Cerebellum (tissue), 4 donors: ENCODE measurements at places on chromosomes 2 and 18. TPM values are rescaled to one million over a fixed set of nuclear protein-coding genes. Genes with fewer than 3 reads are reported as not detected.

DNA sequence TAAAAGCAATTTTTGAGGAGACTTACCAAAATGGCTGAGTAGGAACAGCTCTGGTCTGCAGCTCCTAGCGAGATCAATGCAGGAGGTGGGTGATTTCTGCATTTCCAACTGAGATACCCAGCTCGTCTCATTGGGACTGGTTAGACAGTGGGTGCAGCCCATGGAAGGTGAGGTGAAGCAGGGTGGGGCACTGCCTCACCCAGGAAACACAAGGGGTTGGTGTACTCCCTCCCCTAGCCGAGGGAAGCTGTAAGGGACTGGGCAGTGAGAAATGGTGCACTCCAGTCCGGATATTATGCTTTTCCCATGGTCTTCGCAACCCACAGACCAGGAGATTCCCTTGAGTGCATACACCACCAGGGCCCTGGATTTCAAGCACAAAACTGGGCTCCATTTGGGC, 419.0 kb downstream of the NUP35 start:
- no peak for DNase-seq

DNA sequence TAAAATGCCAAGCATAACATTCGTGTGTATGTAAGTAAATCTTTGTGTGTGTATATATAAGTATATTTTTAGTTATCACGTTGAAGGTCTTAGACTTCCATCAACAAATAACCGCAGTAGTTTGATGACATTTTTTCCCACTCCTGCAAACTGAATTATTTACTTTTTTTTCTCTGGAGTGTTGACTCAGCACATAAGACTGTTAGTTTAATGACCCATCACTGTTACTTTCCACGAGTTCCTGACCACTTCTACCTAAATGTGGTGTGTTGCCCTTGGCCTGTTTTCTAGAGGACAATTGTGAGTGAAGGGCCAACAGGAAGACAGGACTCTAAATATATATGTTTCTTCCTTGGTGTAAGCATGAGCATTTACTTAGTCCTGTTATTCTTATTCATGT, 71.3 kb upstream of the TXNDC2 start:
- DNase-seq, result no peak

DNA sequence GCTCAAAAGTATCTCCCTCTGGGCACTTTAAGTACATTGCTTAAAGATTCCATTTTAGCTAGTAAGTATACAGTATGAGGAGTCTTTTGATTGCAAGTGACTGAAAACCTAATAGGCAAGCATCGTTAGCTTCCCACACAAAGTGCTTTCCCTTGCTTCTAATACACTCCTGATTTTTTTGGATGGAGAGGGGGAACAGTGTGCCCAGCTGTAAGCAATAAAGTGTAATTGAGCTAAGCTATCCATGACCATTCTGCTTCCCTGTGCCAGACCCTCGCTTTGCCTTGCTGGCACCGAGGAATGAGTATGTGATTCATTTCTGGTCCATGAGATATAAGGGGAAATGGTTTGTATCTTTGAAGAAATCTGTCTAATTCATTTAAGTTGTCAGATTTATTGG, 3.8 kb upstream of the ZNF24 start:
- DNase-seq, result no peak

DNA sequence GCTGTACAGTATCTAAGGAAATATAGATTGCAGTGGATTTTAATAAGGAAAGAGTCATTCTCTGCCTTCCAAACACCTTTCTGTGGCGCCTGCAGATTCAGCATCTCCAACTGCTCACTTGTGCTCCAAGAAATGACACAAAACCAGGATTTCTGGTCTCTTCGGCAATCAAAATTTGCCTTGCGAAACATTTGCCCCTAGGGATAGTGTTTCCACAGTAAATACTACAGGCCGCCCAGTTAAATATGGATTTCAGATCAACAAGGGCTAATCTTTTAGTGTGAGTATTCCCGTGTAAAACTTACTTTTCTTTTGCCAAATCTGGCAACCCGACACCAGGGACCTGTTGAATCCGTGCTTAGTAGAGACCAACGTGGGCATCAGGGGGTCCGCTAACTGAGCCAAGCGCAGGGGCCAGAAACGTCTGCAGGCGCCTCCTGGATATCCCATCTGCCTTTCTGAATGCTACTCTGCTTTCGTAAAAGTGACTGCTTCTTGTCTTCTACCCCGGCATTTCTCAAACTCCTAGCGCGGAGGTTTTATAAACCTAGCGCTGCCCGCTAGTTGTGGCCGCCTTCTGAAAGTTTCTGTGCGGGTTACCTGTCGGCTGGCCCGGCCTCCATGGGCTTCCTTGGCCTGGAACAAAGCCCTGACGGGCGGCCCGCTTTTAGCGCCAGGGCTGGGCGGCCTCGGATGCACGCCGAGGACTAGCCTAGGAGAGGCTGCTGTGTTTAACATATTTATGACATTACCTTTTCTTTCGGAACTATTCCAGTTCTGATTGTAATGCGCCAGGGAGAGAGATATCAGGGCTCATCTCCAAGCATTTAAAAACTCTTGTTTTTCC, 2.5 kb downstream of the CYP1B1 start:
- DNase-seq, result no peak

DNA sequence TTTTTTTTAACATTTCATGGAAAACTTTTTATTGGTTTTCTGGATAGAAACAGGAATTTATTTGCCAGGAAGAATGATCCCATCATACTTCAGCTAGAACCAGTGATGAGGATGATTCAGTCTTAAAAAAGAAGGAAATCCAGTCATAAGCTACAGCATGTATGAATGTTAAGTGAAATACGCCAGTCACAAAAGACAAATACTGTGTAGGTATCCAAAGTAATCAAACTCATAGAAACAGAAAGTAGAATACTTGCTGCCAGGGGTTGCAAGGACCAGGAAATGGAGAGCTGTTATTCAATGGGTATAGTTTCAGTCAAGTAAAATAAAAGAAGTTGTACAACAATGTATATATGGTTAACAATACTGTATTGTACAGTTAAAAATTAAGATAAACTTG, 21.3 kb downstream of the PSME4 start:
- DNase-seq, result no peak

GRCh38 chr2:43537137-43537536, 58.7 kb downstream of the THADA start:
- DNase-seq, result no peak

- no peak for DNase-seq
These were observed 273.3 kb downstream of the GLI2 start for GRCh38 chr2:121008975-121009374.

DNA sequence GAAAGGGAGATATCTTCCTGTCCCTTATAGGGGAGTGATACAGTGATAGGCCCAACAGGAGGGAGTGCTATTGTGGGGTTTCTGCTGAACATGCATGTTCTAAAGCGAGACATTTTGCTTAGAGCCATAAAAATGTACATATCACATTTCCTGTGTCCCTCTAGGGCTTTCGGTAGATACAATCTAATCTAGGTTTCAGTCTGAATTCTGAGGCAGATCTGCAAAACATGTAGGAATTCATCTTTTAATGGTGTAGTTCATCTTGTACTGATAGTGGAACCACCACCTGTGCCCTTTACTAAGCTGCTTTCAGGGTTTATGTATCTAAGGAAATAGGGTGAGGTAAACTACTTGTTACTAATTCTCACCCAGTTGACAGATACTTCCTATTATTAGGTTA, 73.8 kb downstream of the SPTBN1 start:
- no peak for DNase-seq

GRCh38 chr18:51561821-51562220, 364.3 kb upstream of the MEX3C start:
- DNase-seq, result no peak

- no peak for DNase-seq
These were observed 60.5 kb downstream of the BMPR2 start for GRCh38 chr2:202436626-202437025.

GRCh38 chr2:227765788-227766372, 20.2 kb downstream of the SCYGR8 start:
- no peak for DNase-seq

GRCh38 chr2:62265106-62265505, 69.2 kb downstream of the B3GNT2 start:
- no peak for DNase-seq

DNA sequence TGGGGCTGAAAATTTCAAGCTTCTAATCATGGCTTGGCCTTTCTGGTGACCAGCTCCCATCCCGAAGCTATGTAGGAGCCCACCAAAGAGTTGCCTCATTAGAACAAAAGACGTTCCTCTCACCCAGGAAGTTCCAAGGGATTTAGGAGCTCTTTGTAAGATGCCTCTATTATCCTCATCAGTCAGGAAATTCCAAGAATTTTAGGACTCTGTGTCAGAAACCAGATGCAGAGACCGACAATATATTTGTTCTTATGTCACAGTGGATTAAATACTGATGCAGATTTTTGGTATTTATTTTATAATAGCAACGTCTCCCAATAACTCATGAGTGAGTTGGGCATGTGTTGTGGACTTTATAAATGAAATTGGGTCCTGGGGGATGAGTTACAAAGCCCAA, 91.8 kb upstream of the SKOR2 start:
- no peak for DNase-seq

- DNase-seq, result no peak
These were observed 236.0 kb downstream of the DOK6 start for GRCh38 chr18:69636529-69637301.

DNA sequence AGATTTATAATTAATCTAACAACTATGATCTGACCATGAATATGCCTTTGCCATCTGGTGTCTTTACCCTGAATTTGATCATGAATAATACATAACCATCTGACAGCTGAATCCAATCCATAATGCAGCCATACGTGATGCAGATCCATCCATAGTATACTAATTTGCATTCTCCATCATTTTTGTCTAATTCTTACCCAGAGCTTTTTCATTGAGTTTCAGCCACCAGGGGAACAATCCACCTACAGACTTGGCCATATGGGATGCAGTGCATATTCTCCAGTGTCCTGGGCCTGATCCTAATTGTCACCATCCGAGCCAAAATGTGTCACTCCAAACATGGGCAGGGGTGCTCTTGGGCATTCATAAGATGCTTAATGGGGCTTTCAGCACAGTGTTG, 227.2 kb upstream of the CRIM1 start:
- DNase-seq, result no peak

GRCh38 chr2:218570850-218571249, 2.2 kb downstream of the CNOT9 start:
- DNase-seq, result no peak

GRCh38 chr2:238166391-238167343, 7.9 kb downstream of the ERFE start:
- no peak for DNase-seq

DNA sequence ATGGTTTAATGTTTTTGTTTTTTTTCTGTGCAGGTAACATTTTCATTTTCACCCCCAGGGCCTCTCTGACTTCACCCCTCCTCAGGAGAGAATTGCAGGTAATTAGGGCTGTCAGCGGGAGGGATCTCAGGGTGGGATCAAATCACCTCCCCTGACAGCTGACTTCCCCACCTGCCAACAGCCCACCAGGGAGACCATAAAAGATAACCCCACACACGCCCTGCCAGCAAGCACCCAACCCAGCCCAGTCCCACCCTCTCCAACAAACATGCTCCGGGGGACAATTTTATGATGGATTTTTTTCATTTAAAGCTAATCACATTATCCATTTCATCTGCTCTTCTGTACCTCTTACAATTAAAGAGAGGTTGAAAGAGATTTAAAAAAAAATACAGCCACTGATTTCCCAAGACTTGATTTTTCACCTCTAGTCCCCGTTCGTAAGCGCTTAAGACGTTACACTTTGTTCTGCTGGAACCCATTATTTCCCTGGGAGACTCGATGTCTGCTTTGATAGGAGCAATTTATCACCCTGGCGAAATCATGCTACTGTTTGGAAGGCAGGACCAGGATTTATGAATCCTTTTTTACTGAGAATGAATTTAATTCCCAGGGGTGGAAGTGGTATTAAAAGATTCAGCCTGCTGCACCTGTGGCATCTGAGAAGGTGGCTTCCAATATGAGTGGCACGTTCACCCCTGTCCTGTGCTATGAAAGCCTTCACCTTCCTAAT, 232.9 kb upstream of the ID2 start:
- no peak for DNase-seq

DNA sequence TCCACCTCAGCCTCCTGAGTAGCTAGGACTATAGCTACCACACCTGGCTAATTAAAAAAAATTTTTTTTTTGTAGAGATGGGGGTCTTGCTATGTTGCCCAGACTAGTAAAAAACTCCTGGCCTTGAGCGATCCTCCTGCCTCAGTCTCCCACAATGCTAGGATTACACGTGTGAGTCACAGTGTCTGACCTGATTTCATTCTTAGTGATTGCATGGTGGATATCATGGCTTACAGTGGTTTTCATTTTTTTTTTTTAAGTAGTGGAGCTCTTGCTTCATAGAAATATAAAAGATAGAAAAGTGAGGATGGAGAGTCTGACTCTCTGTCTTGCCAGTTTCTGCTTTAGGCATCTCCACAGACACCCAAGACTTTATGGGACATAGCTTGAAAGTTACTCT, 83.6 kb downstream of the CDC42EP3 start:
- DNase-seq, result no peak

GRCh38 chr2:108492364-108492763, 41.9 kb upstream of the LIMS1 start:
- no peak for DNase-seq

DNA sequence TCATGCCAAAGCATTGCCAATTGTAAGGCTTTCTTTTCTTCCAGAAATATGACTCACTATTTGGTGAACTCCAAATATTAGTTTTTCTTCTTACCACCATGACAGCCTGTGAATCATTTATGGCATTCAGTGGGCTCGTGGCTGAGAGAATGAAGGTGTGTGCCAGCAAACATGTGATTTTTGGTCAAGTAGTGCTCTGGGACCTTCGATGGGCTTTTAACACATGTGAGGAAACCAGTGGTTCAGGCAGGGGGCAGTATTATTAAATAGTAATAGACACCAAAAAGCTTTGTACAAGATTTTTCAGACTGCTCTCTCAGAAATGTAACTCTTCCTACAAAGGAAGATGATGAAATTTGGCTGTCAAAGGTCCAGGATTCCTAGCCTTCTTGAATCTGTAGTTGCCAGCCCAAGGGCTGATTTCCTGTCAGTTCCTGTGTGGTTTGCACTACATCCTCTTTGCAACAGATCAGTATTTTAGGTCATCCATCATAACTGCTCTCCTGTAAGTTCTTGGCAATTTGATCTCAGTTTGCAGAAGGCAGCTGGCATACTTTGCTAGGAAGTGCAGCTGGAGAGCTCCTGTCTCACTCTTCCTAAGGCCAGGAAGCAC, 64.3 kb downstream of the BABAM2 start:
- no peak for DNase-seq

The RAB6C gene
- total RNA-seq, result 1.2 TPM

The HOXD9 gene
- not detected for total RNA-seq

The POTEJ gene
- 0.45 TPM for total RNA-seq

The IL1RN gene
- total RNA-seq, result not detected

The CCDC121 gene
- 3.1 TPM for total RNA-seq

The RASGRP3 gene
- 9.3 TPM for total RNA-seq

The WNT10A gene
- total RNA-seq, result 0.27 TPM

The TSPYL6 gene
- total RNA-seq, result 0.18 TPM

The MAP3K20 gene
- total RNA-seq, result 11.2 TPM

The ACTR1B gene
- 28.6 TPM for total RNA-seq
